Gastroesophageal sphincter (tissue), 4 donors: ENCODE measurements at places on chromosomes 1 and 21.

- peak; percentile 45 for ATAC-seq
Measured at GRCh38 chr1:23168079-23168444, 594 bp downstream of the LUZP1 start.

- ATAC-seq: no peak
Measured at GRCh38 chr1:165562571-165562970, 18.8 kb downstream of the LRRC52 start.

- ATAC-seq: no peak
Measured at GRCh38 chr1:118247593-118247992, 62.6 kb upstream of the SPAG17 start.

DNA sequence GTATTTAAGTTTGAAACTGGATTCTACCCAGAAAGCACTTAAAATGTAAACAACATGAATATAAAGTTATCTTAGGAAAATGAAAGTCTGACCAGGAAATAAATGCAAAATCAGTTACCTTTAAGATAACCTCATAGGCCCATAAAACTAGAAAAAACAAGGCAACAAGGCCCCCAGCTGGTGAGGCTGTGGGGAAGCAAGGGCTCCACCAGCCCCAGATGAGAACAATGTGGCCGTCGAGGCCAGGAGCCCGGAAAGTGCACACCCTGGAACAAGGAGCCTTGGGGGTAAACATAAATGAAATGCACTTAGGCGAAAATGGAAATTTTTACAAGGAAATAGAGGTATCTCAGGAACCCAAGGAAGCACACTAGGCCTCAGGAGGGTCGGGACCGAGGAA lies 37.9 kb upstream of the BMP8B start:
- ATAC-seq: no peak

DNA sequence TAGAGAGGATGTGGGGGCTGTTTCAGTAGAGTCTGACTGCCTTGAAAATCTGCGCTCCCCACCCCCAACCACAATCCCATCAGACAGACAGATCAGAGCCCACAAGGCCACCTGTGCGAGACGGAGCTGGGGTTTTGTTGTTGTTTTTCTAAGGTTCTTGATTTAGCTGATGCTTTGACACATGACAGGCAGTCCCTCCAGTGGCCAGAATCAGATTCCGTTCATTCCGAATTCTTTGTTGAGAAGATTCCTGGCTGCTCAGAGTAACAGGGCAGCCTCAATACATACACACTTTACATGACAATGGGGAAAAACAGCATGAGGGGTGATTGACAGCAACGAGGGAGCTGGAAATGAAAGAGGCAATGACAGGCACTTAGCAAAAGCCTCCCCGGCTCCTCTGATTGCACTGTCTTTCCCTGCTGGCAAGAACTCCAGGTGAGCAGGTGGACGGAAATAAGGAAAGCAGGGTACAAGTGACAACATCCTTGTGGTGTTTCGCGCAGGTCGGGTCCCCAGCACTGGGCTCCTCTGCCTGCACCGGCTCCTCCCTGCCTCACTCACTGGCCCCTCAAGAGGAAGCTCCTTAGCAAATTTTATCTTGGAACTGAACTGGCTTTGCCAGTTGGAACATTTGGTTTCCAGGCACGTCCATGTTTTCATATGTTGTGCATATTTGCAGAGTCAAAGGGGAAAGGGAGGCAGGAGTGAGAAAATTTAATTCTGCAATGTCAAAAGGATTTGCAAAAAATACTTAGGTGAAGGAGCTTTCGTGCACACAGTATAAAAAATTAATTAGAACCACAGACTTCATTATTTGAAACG lies 148.7 kb downstream of the PGBD5 start:
- ATAC-seq: no peak

GRCh38 chr1:32622806-32623681 lies 27.3 kb downstream of the ZBTB8OS start:
- no peak for ATAC-seq

GRCh38 chr1:200525090-200525987 lies 95.2 kb downstream of the KIF14 start:
- ATAC-seq: peak; percentile 53

DNA sequence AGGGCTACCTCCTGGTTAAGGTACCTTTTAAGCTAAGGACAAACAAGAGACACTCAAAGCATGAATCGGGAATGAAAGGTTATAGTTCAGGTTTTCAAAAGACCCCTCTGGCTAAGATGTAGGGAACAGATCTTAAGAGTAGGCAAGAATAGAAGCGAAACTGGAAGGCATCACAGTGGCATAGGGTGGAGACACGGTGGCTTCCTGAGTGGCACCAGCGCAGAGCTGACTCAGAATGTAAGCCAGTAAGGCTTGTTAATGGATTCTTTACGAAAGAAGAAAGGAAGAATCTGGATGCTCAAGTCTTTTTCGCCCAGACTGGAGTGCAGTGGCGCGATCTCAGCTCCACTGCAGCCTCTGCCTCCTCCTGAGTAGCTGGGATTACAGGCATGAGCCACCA lies 21.2 kb downstream of the PADI6 start:
- no peak for ATAC-seq

DNA sequence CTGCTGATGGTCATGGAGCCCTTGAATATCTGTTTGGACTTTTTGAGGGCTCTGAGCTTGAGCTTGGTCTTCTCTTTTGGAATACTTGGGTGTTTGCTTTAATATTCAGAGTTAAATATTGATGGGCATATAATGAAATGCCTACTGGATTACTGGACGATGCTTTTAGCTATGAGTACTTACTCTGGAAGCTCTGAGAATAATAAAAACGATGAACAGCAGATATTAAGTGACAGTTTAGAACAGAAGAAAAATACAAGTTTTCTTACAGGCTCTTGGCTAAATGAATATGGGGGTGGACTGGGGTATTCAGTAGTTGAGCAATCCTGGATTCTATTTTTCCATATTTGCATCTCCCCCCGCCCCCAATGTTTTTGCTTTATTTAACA lies 20.7 kb downstream of the GALNT2 start:
- ATAC-seq: no peak

GRCh38 chr1:212918824-212919223 lies 31.5 kb upstream of the VASH2 start:
- no peak for ATAC-seq

GRCh38 chr1:30535595-30536325 lies 187.6 kb downstream of the MATN1 start:
- no peak for ATAC-seq

GRCh38 chr1:181504399-181504842 lies 21.1 kb downstream of the CACNA1E start:
- no peak for ATAC-seq

DNA sequence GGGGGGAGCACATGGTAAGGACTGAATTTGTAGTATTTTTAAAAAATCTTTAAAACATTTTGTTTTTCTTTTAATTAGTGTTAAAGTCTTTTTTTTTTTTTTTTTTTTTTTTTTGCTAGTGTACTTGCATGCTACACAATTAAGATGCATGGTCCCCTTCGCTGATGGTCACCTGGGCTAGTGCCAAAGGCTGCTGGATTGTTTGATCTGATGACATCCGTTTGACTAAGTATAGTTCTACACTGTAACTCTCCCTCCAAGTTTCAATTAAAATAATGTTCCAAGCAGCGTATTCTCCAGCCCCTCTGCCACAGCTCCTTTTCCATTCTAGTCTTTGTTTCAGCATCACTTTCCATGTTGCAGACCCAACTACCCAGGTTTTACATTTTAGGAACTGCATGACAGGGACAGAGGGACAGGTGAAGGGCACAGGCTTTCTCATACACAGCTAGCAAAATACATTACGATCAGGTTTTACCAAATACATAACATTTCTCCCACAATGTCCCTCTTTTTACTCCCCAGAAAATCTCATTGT lies 852 bp upstream of the RAVER2 start:
- ATAC-seq: no peak
